Amniotic epithelial cell (primary cell): ENCODE measurements at places on chromosomes 4 and X.
A peak's percentile ranks its signal among the peaks of the same experiment; 100 is the strongest.

DNA sequence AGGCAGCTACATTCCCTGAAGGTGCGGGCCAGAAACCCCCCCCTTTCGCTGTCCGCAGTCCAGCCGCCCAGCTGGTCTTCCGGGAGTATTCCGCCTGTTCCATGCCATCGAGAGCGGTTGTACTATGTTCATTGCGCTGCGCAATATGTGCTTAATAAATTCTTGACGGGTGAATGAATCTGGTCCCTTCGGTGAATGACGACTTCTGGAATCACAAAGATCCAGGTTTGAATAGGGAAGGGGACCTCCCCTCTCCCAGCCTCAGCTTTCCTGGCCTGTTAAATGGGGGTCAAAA lies 777 bp upstream of the TFE3 start:
- DNase-seq, result no peak

DNA sequence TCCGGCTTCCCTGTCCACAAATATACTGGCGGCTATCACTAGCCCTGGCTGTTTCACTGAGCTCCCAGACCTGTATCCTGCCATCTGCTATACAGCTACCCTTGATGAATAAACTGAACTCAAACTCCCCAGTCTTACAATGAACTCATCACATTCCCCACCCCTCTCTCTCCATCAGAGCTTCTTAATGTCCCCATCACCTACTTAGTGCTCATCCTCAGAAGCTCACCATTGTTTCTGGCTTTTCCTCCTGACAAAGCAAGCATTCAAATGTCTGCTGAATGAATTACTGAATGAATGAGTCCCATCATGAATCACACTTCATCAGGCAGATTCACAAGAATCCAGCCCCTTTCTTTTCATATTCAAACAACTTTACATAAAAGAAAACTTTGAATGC lies 5.7 kb upstream of the DGAT2L6 start:
- DNase-seq, result no peak

DNA sequence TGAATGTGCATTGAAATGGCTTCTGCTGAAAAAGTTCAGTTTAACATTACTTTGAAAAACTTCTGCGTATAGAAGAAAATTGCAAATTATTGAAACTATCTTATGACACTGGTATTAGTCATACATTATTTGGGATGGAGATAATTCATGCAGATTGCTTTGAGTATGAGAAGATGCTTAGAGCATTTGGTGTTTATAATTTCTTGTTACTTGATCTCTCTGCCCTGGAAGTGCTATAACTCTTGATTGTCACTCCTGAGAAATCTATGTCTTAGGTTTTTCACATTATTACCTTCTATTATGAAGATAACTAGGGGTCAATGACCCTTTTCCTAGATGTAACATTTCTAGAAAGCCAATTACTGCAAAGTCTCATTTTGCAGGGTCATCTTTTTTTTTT lies 36.4 kb downstream of the TMEM131L start:
- no peak for DNase-seq

GRCh38 chrX:133923548-133923947 lies 61.8 kb downstream of the GPC3 start:
- no peak for DNase-seq

DNA sequence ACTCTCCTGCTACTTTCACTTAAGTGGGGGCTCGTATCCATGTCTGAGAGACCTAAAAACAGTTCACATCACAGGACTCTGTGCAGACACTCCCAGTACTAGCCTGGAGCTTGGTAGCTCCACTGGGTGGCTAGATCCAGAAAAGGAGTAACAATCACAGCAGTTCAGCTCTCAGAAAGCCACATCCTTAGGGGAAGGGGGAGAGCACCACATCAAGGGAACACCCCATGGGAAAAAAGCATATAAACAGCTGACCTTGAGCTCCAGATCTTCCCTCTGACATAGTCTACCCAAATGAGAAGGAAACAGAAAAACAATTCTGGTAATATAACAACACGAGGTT lies 175.8 kb downstream of the FAM13A start:
- DNase-seq, result no peak

DNA sequence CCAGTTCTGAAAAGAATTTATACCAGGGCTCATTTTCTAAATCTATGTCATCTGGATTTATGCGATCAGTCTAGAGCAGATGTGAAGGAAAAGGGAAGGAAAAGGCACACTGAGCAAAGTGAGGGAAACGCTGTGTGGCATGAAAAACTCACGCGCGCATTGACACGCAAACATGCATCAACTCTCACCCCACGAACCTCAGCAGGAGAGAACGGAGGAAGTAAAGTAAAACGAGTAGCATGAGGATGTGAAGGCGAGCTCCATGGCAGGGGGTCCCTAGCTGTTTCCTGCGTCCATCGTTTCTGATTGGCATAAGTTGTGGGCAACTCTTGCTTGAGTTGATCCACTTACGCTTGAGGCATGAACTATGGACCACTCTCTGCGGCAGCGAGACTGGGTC lies 102.8 kb upstream of the PDLIM3 start:
- DNase-seq, result no peak

GRCh38 chr4:183721207-183722081 lies 62.4 kb downstream of the TRAPPC11 start:
- peak; percentile 33 for DNase-seq

- no peak for DNase-seq
Measured at GRCh38 chr4:76266627-76267026, 15.1 kb downstream of the FAM47E start.

DNA sequence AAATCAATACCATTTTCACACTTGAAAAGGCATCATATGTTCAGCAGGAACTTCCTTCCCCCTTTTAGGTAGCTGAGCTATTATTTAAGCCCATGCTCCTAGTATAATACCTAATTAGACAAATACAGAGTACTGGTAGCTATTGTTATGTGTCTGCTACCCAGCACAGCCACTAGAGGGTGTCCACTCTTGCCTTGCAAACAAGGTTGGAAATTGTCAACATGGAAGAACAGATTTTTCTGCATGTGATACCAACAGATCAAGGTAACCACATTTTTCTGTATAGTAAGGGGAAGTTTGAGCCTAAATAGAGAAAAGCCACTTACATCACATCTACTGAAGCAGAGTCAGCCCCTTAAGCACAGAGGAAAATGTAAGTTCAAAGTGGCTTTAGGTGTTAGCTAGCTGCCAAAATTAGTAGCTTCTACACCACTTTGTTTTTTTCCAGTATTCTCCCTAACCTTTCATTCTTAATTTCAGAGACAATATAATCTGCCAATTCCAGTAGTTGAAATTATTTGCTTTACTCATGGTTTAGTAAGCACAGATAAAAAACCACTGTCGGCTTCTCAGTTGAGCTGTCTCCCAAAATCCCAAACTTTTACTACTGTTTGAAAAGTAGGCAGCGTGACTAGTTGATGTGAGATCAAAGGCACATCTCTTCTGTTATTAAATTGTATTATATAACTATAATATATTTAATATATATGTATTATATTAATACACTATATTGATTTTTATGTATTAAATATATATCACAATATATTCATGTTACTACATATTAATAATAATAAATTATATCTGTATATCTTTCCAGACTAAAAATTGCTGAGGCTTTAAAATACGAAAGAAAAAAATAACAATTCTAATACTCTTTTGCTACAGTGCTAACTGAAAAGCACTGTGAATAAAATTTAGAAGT lies 38.2 kb downstream of the EDNRA start:
- peak; percentile 78 for DNase-seq

DNA sequence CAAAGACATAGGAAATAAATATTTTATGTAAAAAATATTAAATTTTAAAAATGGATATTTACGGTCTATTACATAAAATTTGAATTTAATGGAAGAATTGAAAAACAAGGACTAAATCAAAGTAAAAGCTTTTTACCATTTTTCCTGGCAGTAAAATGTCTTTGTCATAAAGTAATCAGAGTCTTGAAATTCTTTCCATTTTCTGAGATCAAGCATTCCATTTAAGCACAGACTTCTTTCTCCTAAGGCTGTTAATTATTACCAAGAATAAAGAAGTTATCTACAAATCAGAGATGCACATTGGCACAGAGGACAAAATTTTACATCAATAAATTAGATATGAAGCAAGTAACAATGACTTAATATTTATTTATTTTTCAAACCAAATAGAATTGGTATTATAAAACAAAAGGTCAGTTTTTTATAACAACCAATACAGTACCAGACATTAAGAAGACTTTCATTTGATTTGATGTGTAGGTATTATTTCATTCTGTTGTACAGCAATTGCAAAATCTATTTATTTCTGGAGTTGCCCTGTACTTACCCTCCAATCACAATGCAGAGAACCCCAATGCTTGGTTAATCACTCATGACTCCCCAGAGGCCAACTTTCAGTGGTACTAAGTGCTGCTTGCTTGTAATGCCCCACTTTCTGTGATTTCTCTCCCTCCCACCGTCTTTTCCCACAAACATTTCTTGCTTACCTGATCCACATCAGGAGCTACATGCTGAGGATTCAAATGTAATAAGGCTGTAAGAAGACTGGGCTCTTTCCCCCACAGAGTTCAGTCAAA lies 254.6 kb downstream of the GASK1B start:
- no peak for DNase-seq

DNA sequence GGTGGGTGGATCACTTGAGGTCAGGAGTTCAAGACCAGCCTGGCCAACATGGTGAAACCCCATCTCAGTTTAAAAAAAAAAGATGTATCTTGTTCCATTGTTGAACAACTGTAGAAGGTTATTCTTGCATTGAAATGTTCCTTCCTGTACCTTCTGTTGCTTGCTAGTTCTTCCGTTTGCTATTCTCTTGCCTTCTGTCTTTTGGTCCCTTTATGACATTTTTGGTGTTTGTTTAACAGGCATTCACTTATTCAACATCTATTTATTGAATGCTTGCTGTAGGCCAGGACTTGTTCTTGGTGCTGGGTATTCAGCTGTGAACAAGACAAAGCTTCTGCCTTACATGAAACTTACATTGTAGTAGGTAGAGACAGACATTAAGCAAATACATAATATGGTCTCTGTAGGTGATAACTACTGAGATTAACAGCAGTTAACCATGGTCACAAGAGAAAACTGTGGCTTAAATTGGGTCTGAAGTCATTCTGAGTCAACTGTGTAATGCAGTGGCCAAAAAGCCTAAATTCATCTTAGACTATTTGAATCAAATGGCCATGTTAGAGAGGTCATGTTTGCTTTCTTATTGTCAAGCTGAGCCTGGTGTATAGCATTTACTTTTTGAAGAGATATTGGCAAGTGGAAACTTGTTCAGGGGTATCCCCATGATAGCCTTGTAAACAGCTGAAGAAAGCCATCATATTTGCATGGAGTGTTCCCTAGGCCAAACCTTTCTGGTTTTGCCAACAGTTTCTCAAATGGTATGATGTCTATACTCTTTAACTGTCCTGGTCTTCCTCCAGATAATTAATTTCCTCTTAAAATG lies 35.6 kb downstream of the GAB1 start:
- no peak for DNase-seq

GRCh38 chr4:173682609-173683008 lies 152.6 kb upstream of the HAND2 start:
- no peak for DNase-seq

- no peak for DNase-seq
Measured at GRCh38 chr4:6074758-6075157, 56.5 kb upstream of the C4orf50 start.

GRCh38 chr4:122364700-122365404 lies 14.0 kb upstream of the ADAD1 start:
- no peak for DNase-seq

DNA sequence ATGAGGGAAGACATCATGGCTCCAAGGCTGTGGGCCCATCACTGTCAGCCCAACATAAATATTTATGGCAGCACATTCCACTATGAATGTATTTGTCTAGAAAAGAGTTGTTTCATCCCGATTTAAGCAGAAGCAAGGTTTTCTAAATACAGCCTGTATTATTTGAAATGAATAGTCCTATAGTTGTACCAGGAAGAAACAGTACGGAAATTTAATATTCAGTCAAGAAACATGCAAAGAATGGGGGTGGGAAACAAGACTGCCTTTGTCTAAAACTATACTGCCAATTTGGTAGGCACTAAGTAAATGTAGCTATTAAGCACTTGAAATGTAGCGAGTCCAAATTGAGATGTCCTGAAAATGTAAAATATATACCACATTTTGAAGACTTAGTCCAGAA lies 69.1 kb downstream of the MOSPD2 start:
- no peak for DNase-seq
